Activated CD4-positive, alpha-beta T cell treated with anti-CD3 and anti-CD28 coated beads for 48 hours (primary cell): ENCODE measurements at places on chromosomes 16 and 17.

- no peak for DNase-seq
Measured at GRCh38 chr17:3020381-3020780, 43.0 kb downstream of the OR1D5 start.

DNA sequence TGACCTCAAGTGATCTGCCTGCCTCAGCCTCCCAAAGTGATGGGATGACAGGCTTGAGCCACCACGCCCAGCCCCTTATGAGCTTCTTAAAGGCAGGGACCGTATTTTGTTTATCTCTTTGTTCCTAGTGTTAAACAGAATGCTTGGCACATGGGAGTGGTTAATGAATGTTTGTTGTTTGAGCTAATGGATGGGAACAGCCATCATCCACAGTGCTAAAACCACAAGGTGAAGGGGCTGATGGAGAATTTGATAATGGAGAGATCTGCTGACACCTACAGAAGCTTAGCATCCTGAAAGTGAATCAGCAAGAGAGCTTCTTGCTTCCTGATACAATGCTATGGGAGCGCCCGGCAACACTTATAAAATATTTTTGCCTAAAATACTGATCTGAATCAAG lies 8.6 kb upstream of the CDH1 start:
- no peak for DNase-seq

DNA sequence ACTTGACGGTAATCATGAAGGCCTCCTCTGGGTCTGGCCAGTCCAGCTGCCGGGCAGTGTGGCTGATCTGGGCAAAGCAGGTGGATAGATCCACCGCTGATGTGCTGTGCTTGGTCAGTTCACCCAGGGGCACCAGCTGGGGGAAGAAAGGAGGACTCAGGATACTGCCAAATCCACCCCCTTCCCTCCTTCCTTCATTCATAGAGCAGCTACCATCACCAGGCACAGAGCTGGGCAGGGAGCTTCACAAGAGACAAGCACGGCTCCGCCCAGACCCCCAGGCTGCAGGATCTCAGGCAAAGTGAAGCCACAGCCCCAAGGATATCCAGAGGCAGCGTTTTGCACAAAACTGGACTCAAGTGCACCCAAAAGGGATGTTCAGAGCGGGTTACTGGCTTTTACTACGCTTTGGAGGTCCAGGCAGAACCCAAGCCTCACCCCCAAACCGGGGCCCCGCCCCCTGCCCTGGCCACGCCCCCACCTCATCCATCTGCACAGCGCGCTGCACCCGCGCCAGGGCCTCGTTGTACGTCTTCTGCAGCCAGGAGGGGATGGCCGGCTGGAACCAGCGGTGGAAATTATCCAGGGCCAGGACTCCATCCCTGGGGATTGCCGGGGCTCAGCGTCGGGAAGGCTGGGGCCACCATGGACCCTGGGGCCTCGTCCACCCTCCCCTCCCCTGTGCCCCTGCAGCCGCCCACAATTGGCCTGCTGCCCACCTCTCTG lies 9.1 kb downstream of the UNC13D start:
- DNase-seq, result no peak

DNA sequence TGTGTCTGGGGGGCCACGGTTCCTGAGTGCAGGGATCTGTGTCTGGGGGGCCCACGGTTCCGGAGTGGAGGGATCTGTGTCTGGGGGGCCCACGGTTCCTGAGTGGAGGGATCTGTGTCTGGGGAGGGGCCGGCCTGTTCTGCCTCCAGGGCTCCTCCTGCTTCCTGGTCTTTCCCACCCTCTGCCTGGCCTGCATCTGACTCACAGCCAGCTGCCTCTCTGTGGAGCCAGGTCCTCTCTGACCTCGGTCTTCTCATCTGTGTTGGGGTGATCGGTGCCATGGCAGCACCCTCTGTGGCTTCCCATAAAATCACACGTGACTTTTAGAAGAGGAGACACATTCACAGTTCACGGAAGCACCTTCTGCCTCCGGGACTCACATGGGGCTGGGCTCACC lies 50.3 kb downstream of the ZFPM1 start:
- DNase-seq, result no peak

DNA sequence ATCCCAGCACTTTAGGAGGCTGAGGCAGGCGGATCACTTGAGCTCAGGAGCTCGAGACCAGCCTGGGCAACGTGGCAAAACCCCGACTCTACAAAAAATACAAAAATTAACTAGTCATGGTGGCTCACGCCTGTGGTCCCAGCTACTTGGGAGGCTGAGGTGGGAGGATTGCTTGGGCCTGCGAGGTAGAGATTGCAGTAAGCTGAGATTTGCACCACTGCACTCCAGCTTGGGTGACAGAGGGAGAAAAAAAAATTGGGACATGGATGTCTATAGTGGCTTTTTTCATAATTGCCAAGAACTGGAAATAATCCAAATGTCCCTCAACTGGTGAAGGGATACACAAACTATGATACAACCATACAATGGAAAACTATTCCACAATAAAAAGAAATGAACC lies 28.6 kb downstream of the OSBPL7 start:
- DNase-seq, result no peak

DNA sequence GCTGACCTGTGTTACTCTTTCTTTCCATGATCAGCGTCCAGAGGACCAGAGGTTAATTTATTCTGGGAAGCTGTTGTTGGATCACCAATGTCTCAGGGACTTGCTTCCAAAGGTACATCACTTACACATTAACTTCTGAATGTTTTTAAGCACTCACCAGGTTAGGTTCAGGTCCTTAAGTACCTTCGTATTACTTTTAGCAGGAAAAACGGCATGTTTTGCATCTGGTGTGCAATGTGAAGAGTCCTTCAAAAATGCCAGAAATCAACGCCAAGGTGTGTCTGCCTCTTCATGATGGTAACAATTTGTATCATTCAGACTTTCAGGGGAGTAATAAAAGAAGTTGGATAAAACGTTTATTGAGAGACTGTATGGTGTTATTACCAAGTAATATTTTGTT lies 3.3 kb downstream of the HERPUD1 start:
- no peak for DNase-seq

DNA sequence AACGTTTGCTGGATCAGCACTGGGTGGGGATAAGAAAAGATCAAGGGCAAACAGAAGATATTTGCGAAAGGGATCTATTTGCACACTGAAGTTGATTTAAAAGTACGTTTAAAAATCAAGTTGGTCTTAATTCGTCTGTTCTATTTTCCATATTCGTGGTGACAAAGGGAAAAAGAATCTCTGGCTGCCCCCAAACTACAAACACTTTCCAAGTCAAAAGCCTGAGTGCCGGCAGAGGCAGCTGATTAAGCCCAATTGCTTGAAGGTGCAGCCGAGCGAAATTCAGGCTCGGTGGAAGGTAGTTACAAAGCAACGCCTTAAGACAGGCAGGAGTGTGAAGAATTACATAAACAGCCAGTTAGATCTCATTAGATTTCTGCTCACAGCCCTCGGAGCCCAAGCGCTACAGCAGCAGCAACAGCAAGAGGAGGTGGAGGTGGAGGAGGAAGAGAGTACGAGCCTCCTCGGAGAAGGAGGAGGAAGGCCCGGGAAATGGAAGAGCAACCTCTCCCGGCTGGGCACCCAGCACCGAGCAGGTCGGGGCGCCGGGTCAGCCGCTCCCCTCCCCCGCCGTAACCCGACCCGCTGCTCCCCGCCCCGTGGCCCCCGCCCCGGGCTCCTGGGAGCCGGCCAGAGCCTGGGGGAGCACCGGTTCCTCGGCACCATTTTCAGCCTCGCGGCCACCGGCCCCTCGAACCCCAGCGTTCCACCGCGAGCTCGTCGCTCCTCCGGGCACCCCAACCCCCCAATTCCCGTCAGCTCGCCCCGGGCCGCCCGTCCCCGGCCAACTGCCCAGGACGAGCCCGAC lies 890 bp downstream of the TOB1 start:
- peak; percentile 61 for DNase-seq

DNA sequence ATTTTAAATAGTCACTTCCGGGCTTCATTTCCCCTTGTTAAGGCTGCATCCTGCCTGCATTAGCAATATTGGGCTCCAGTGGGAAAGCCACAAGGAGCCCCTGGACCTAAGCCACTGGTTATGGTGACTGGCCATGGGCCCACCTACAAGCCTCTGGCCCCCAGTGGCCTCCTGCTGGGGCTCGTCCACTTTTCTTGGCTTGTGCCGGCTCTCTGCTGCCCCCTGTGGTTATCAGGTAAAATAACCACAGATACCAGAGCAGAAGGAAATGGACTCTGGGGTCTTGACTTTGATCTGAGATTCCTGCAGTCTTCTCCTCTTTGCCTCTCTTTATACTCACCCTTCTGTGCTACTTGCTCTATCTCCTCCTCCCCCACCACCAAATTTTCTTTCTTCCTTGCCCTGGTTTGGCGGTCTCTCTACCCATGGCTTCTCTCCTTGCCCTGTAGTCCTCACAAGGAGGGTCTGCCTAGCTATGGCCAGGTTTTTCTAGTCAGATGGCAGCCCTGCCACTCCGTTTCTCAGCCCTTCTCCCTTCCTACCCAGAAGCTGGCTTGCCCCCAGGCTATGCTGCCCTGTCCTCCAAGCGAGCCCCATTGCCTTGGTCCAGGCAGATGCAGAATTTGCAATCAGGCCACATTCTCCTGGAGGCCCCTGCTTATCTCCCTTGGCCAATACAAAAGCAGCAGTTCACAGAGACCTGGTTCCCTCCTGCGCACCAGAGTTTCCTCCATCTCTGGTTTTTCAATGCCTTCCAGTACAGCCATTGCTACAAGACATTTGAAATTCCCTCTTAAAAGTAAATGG lies 82.9 kb upstream of the RCVRN start:
- peak; percentile 24 for DNase-seq

- DNase-seq, result no peak
Measured at GRCh38 chr17:61783120-61783519, 80.2 kb downstream of the BRIP1 start.

GRCh38 chr17:77109764-77110359 lies 30.9 kb upstream of the SEC14L1 start:
- no peak for DNase-seq

- no peak for DNase-seq
Measured at GRCh38 chr16:1816396-1817275, 10.0 kb downstream of the HAGH start.

DNA sequence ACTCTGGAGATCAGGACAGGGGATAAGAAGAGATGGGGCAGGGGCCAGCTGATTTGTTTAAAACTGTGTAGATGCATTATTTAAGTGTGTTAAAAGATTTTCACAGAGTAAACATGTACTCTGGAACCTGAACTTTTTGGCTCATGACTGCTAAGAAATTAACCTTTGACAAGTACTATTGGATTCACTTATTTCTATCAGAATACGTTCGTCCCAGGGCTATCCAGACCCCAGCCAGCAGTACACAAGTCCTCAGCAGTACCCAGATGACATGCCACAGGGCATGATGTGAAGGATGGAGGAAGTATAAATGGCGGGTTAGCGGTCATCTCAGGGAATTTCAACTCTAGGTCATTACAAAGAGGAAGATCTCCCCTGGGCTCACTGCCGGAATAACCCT lies 253.7 kb downstream of the STX8 start:
- no peak for DNase-seq

- DNase-seq, result no peak
Measured at GRCh38 chr17:74515941-74516340, 15.3 kb downstream of the CD300LB start.

GRCh38 chr16:918068-918467 lies 52.7 kb downstream of the LMF1 start:
- no peak for DNase-seq

DNA sequence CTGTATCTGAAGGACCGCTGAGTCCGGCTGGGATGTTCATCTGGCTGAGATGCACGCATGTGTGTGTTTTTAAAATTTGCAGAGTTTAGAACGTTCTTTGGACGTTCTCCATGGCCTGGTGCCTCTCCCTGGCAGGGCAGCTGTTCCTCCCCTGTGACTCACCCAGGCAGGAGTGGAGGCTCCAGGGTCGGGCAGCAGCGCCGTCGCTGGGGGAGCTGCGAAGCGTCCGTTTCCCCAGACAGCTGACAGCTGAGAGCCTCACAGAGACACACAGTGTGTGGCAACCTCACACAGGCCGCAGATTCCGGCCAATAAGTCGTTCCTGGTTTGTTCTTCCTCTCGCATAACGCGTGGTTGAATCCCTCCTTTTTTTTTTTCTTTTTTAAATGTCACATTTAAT lies 80.6 kb downstream of the OR1D5 start:
- DNase-seq, result no peak

GRCh38 chr17:20262226-20263114 lies 204.9 kb downstream of the LGALS9B start:
- no peak for DNase-seq

- DNase-seq, result peak; percentile 92
Measured at GRCh38 chr17:7561589-7562207, at the start of gene SENP3. Gene SENP3, plus strand, starts transcription at chr17:7561919. Its CDS starts 1,158 bp downstream, at chr17:7563077.

GRCh38 chr17:70525961-70526360 lies 356.6 kb downstream of the KCNJ2 start:
- no peak for DNase-seq

DNA sequence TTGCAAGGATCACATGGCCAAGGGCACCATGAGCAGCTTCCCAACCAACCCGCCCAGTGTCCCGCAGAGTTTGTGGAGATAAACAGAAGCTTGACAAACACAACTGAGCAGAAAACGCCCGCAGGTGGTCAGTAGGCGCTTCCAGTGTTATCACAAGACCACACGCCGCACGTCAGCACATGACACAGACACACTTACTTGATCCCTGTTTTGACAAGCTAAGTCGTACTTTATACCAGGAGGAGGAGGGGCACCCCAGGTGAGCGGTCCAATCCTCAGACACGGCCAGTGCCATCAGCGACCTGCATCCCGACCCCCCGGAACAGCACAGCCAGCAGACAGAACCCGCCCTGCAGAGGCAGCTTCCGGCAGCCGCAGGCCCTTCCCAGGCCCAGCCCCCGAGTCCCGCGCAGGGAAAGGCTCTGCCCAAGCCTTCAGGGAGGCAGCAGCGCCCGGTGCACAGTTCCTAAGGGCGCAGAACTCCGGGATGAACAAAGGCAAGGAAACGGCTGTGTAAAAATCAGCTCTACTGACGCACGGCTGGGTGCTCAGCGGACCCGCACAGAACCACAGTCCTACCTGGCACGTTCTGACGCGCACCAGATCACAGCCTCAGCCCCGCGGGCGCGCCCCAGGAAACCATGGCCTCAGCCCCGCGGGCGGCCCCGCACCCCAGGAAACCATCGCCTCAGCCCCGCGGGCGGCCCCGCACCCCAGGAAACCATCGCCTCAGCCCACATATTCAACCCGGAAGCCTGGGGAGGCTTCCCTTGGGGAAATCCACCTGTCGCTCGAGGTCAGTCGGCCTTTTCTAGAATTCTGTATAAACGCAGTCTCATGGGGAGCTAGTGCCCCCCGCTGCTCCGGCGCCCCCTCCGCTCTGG lies 27.8 kb downstream of the AXIN1 start:
- peak; percentile 55 for DNase-seq

DNA sequence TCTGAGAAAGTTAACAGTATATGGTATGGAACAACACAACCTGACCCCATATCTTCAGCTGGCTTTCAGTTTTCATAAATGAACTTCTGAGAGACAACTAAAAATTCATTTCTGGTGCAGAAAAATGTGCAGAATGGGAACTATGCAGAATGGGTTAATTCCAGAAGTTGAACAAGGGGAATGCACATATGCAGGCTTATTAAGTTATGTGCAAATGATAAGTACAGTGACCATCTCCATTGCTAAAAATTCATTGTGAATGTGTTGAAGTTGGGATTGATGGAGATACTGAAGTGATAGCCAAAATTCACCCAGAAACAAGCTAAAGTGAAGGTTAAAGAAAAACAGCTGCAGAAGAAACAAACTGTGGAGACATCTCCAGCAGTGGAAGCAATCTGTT lies 315.8 kb downstream of the CA10 start:
- DNase-seq, result no peak
